ENCODE measurements at places on chromosomes 2 and 18.

DNA sequence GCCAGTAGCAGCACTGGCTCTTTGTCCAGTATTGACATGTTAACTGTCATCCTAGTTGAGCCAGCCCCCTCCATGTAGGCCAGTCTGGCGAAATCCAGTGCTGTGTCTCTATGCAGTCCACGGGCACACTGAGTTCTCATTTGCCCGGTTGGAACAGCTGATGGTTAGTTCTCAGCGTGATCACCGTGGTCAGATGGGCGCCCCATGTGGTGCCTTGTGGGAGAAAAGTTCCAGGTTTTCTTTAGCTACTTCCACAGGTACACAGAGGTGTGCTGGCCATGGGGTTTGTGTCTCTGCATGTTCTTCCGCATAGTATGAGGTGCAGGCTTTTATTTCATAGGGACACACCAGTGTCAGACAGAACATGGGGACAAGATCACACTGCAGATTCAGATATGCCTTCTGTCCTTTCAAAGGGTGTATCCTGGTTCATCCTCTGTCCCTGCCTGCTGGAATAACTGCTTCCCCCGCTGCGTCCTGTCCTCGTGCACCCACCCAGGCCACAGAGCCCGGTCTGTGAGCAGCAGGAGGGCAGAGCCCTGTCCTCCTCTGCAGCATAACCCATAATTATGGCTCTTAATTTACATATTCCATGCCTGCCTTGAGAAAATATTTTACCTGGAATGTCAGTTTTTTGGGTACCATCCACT is 334.1 kb downstream of the GBX2 start:
- DNase-seq: no peak

DNA sequence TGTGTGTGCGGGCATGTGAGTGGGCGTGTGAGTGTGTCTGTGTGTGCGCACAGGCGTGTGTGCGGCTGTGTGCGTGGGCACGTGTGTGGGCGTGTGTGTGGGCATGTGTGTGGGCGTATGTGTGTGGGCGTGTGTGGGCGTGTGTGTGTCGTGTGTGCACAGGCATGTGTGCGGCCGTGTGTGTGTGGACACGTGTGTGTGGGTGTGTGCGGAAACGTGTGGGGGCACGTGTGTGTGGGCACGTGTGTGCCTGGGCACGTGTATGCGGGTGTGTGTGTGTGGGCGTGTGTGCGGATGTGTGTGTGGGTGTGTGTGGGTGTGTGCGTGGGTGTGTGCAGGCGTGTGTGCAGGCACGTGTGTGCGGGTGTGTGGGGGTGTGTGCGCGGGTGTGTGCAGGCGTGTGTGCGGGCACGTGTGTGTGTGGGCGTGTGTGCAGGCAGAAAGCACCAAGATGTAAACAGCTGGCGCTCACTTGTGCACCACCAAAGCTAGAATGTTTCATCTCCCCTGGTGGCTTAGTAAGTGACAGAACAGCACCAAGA is 31.2 kb upstream of the ALKAL2 start:
- DNase-seq: no peak

- no peak for DNase-seq
These were observed 12.7 kb upstream of the HNMT start for GRCh38 chr2:137951586-137951985.

GRCh38 chr2:205545971-205546816 is 136.1 kb upstream of the NRP2 start:
- no peak for DNase-seq

DNA sequence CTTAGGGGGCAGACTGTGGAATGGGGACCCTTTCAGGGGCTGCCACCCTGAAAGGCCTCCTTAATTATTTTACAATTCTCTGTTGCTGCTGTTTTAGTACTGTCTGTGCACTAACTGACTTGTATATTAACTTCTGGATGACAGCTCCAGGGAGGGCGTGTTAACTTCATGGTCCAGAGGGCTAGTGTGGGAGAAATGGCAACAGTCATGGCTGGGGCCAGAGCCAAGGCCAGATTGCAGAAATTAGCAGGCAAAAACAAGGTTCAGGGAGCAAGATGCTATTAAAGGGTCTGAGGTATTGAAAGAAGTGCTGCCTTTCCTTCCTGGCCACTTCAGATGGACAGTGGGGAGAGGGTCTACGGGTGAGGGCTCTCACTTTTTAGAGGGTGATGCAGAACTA is 9.1 kb downstream of the WIPF1 start:
- no peak for DNase-seq

- no peak for DNase-seq
These were observed 17.9 kb upstream of the AGXT start for GRCh38 chr2:240850756-240851077.

DNA sequence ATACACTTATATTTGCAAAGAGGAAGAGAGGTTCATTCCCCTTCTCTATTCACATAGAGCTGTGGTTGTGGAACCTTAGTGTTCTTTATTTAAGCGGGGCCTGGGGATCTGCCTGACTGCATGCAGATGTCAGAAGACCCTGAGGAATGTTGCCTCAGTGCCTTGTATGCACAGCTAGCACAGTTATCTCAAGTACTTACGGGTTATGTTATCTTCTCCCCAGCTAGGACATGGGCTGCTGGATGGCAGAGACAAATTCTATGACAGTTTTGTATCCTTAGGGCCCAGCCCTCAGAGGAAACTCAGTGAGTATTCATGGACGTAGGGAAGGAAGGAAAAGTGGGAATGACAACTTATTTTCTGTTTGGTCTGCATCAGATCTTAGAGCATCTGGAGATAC is 37.7 kb upstream of the RTN4 start:
- DNase-seq: no peak

DNA sequence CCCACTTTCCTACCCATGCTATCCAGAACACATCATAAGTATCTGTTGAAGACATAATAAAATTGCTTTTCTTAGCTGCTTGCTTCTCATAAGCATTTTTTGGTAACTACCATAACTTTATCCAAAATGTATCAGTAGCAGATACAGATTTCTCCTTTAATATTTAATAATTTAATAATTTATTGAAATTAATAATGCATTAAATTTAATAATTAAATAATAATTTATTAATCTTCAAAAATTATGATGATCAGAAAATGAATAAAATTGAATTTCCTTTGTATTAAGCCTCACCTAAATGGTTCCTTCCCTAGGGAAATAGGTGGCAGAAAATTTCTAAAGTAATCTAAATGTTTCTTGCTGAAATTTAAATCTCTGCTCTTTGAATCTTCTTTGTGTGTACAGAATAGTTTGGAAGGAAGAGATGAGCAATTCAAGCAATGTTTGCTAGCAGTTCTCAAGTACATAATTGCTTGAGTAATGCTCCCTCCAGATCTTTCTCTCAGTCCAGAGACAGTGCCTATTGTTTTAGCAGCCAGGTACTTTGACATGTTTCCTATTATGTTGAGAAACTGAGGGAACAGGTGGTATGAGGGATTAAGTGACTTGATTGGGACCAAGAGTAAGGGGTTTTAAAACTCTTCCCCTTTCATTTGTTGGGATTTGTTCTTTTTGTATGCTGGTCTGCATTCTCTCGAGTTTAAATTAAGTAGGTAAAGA is 123.1 kb upstream of the CYP26B1 start:
- no peak for DNase-seq

Measured in activated CD4-positive, CD25-positive, alpha-beta regulatory T cell treated with anti-CD3 and anti-CD28 coated beads, Interleukin-2, amount 50 U/mL, for 16 hours (primary cell).